Neural progenitor cell (in vitro differentiated cells): ENCODE measurements at places on chromosomes 7 and 10.
A peak's percentile ranks its signal among the peaks of the same experiment; 100 is the strongest.

GRCh38 chr10:27601503-27601902, 97.4 kb downstream of the RAB18 start:
- no peak for DNase-seq

GRCh38 chr7:20284003-20284770, 46.5 kb upstream of the ITGB8 start:
- no peak for DNase-seq

DNA sequence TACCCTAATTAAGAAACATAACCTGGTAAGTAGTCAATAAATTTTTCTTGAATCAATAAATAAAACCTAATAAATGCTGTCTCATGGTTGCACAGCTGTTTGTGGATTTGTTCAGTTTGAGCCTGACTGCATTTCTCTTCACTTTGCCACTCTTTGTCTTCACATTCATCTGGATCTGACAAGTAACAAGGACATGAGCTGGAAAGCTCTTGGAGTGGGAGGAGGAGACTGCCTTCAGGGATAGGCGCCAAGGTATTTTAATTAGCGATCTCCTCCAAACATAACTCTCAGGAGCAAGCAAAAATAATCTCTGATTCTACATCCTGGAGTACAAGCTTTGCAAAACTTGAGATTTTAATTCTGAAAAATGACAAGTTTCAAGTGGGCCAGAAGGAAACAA, 251.0 kb downstream of the BMPER start:
- no peak for DNase-seq

DNA sequence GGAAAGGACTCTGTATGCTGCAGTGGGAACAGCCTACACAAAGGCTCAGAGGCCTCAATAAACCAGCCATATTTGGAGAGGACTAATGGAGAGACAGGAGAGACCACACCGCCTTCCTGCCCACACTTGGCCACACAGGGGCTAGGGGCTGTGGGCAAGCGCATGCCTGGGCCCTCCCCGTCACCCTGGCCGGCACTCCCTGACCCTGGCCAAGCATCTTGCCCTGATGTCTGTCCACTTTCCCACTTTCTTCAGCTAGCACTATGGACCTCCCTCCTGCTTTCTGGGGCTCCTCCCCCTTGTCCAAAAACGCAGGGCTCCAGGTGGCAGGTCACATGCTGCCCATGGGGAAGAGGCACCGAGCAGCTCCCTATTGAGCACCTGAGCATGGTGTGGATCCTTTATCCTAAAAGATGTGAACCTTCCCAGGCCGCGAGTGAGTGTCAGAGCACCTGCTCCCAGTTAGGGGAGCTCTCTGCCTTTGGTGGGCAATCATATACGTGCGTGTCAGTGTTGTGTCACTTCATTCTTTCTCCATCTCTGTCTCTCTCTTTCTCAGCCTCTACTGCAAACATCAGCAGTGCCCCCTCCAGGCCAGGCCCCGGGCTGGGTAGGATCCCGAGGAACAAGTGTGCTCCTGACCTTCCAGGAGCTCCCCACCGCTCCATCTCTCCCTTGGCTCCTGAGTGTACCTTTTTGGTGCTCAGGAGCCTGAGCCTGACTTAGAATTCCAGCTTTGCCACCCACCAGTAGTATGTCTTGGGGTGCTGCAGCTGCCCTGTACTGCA, 74.0 kb downstream of the ZMIZ1 start:
- no peak for DNase-seq

DNA sequence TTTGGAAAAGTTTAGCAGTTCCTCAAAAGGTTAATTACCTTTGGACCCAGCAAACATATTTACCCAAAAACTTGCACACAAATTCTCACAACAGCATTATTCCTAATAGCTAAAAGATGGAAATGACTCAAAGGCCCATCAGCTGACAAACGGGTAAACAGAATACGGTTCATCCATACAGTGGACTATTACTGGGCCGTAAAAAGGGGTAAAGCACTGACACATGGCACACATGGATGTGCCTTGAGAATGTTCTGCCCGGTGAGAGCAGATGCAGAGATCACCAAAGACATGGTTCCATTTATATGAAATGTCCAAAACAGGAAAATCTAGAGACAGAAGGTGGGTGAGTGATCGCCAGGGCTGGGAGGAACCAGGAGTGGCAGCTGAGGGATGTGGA, 95.2 kb upstream of the DNAJB6 start:
- no peak for DNase-seq

DNA sequence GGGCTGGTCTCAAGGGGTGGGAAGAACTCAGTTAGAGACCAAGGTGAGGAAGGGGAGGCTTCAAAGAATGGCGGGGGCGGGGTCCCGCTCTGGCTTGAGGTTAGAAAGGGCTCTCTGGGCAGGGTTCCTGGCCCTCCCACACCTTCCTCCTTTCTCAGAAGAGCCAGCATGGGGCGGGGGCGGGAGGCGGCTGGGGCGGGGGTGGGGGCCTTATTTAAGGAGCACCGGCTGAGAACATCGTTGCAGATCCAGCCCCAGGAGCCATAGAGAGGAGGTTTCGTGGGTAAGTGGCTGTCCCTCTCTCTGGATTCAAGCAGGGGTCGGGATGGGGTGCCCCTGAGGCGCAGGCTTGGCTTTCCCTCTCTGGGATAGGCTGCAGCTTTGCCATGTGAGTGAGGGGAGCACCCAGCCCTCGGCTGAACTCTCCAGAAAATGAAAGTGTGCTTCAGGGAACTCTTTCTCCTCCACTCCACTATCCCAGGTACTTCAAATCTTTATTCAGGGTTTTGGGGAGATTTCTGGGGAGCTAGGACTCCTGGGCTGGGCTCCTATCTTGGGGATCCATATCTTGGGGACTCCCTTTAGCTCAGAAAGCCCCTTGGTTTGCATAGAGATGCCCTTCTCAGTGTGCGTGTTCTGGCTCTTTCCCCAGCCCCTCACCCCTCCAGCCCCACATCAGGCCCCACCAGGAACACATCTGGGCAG, 3.3 kb upstream of the CUEDC2 start:
- DNase-seq = no peak

DNA sequence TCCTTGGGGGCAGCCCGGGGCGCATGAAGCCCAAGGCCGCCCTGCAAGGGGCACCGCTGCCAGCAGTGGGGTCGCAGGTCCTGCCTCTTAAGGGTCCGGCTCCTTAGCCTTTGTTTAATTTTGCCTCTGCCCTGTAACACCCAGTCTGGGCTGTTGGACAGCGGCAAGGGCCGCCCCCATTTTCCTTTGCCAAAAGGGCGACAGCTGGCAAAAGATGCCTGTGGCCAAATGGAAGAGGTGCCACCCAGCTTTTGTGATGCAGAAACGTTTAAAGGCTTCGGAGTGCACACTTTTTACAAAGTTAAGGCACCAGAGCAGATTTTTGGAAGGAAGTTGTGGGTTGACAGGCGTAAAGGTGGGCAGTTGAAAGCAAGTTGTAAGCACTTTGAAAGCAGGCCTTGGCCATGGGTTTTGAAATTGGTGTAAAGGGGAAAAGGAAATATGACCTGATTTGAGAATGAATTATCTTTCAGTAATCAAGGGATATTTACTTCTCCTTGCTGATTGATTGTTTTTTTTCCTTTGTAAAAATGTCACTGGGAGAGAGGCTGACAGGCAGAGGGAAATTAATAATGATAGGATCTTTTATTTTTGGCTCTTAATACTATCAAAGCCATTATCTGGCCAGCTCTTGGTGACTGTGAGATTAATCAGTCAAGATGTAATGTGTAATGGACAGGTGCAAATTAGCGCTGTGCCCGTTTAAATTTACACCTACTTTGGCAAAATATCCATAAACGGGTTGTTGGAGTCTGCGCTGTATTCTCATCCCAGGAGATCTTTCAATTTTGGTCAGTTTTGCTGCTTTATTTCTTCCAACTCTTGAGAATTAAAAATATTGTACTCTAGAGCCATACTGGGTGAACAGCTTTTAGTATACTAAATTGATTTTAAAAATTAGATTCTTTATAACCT, 1.2 kb downstream of the CASD1 start:
- DNase-seq = peak; percentile 65

GRCh38 chr10:44962870-44963738, 3.5 kb downstream of the RASSF4 start:
- peak; percentile 76 for DNase-seq

- DNase-seq = no peak
Observed at GRCh38 chr10:46239247-46239646, 47.5 kb upstream of the ANTXRL start.

DNA sequence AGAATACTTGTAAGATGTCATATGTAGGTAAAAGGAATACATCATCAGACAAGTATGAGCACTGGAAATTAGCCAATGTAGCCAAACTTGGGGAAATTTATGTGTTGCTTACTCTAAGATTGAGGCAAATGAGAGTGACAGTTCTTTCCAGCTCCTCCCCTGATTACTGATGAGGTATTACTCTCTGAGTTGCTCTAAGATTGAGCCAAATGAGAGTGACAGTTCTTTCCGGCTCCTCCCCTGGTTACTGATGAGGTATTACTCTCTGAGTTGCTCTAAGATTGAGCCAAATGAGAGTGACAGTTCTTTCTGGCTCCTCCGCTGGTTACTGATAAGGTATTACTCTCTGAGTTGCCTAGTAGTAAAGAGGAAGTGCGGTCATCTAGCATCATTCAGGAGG, 435.8 kb downstream of the NRG3 start:
- no peak for DNase-seq

DNA sequence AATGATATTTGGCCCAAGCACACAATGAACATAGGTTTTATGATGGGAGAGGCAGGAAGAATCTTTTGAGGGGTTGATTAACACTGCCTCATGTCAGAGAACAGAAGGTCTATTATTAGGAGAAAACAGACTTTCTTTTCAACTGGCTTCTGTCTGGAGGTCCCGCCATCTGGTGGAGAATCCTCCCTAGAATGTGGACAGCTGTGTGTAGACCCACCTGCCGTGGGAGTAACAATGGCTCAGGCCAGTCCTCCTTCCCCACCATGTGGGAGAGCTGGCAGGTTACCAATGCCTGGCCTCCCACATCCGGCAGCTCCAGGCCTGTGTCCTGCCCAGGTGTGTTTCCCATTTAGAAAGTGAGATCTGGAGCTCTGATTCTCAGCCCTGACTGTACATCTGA, 70.4 kb upstream of the AOAH start:
- DNase-seq = no peak

DNA sequence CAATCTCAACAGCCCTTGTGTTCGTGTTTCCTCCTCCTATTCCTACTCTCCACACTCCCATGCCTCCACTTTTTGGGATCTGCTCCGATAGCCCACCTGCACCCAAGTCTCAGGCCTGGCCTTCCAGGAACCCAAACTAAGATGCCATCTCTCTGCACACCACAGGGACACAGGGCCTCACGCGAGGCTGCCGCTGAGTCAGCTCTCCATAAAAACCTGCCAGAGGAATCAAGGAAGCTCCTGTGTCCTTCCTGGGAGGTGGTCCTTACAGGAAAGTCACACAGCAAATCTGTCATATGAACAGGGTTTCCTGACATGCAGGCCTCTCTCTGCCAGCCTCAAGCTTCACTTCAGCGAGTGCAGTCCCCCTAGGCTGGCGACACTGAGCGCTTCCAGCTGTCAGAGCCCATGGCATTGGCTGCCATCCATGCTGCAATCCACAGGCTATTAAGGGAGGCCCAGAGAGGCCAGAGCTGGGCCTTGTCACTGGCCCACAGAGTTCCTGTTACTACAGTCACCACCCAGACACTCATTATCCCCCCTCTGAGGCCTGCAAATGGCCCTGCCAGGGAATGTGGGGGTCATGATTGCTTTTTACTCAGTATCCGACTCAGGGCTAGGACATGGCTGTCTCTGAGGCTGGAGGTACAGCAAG, 151.4 kb downstream of the OAT start:
- no peak for DNase-seq

DNA sequence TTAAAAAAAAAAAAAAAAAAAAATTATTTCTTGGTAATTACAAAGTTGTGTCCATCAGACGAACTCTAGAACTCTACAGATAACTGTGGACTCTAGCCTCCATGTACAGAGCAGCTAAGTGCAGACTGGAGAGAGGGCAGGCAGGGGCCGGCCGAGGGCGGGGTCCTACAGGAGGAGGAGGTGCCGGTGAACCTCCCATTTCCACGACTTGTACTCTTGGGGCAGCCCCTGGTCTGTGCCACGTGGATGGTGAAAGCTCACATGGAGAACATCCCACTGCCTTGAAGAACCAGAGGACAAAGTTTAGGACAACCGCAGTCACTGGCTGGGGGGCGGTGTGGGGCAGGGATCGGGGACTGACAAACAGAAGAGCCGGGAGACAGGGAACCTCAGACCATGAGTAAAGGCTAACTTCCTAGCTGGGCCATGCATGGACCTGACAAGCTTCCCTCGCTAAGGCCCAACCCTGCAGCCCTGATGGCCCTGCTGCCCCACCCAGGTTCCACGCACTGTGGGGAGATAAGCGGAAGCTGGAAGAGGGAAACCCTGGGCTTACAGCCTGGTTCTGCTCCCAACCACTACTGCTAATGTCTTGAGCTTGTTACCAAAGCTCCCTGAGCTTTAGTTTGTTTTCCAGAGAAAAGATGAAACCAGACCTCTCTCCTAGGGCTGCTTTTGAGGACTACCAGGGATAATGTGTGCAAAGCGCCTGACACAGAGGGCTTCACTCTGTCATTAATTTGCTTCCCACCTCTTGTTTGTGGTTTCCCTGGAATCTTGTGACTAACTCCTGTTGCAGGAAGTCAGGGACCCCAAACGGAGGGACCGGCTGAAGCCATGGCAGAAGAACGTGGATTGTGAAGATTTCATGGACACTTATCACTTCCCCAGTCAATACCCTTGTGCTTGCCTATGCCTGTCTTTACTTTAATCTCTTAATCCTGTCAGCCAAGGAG, 16.1 kb upstream of the SEC61G start:
- DNase-seq = no peak

GRCh38 chr7:141617280-141617679, 66.1 kb downstream of the AGK start:
- no peak for DNase-seq

DNA sequence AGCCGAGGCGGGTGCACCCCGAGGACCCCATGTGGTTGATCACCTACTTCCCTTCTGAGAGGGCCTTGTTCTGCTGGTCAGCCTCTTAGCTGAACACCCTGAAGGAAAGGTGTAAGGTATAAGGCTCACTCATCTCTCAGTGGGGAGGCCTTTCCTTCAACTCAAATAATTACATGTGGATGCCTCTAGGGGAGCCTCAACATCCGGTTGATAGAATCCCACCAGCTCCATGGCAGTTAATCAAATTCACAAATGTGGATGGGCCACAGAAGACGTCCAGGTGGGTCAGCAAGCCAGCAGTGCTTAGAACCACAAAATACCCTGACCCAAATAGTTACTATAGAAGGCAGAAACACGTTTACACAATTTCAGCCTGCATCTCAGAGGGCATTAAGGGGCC, 37.7 kb upstream of the ZNF32 start:
- no peak for DNase-seq
